ENCODE measurements at places on chromosomes 7 and 10. TPM values are rescaled to one million over a fixed set of nuclear protein-coding genes. Genes with fewer than 3 reads are reported as not detected.
A peak's percentile ranks its signal among the peaks of the same experiment; 100 is the strongest.

GRCh38 chr7:31734456-31734855 is 47.4 kb downstream of the PPP1R17 start:
- H3K27me3 ChIP-seq, result peaks cover 8% of the 10 kb centered on the region
- no peak overlapping the region for H3K27ac ChIP-seq
- H3K4me1 ChIP-seq, result no peaks in the 10 kb centered on the region
- no peak overlapping the region for H3K4me3 ChIP-seq

DNA sequence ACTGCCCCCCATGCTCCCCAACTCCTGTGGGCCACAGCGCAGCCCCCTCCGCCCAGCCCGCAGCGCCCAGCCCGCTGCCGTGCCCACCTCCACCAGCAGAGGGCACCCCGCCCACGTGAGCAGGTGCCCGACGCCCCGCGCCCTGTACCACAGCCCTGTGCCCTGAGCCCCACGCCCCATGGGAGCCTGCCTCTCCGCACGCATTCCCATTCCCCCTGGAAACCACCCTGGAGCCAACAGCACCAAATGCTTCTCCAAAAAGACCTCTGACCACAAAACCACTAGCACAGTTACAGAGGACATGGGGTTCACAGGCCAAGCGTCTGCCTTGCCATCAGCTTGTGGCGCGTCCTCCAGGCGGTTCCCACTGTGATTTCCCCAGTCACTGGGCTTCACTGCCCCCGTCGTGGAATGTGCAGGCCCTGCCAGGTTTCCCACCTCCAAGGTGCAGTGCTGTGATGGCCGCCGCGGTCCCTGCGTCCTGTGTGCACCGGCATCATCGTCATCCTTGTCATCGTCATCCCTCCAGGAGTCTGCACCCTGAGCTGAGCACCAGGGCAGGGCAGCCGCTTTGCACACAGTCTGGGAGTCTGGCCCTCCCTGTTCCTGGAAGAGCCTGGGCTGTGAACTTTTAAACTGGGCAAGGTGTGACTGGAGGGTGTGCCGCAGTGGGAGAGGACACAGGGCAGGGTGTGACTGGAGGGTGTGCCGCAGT is 61.7 kb downstream of the PWWP2B start:
- no peaks in the 10 kb centered on the region for H3K36me3 ChIP-seq
- H3K4me1 ChIP-seq, result peaks cover 80% of the 10 kb centered on the region
- H3K27ac ChIP-seq, result peak overlapping the region; percentile 61

DNA sequence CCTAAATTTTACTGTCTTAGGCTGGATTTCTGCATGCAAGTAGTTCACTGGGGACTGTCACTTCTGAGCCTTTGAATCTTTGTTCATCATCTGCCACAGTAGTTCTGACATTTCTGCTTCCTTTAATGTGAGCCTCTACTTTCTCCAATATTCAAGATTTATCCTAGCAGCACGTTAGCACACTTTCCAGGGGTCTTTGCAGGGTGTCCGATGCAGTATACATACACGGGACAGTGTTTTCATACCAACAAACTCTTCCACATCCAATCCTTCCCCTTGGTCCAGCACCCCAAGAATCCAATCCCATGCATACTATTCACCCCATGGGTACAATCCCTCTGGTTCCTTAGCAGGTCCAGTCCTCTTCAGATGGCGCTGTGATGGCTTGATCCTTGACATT is 22.7 kb upstream of the NPTX2 start:
- no peak overlapping the region for H3K4me3 ChIP-seq

- H3K4me1 ChIP-seq, result no peaks in the 10 kb centered on the region
- no peaks in the 10 kb centered on the region for H3K27me3 ChIP-seq
- no peak overlapping the region for H3K27ac ChIP-seq
- H3K36me3 ChIP-seq, result no peaks in the 10 kb centered on the region
Measured at GRCh38 chr7:92961961-92962360, 125.6 kb upstream of the CDK6 start.

DNA sequence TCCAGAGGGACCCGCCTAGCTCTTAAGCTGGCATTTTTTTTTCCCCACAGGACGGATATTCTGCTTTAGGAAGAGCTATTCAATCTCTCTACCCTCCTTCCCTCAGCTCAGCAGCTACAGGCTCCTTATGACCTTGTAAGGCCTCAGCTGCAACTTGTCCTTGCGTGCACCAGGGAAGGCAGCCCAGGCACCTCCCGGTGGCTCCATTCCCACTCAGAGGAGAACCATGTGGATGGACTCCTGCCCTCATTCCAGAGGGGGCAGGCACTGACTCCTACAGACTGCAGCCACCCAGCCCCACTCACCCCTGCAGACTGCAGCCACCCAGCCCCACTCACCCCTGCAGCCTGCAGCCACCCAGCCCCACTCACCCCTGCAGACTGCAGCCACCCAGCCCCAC is 73.7 kb downstream of the ITIH5 start:
- H3K36me3 ChIP-seq, result no peaks in the 10 kb centered on the region
- DNase-seq, result peak; percentile 59
- no peak overlapping the region for H3K4me3 ChIP-seq

Gene CCDC146
- 88.7 TPM for total RNA-seq

Measured in stomach (tissue), 19 donors.